ENCODE measurements at places on chromosomes 5 and 9.

- no peak for DNase-seq
Measured at GRCh38 chr5:142432961-142433360, 108.1 kb upstream of the SPRY4 start.

DNA sequence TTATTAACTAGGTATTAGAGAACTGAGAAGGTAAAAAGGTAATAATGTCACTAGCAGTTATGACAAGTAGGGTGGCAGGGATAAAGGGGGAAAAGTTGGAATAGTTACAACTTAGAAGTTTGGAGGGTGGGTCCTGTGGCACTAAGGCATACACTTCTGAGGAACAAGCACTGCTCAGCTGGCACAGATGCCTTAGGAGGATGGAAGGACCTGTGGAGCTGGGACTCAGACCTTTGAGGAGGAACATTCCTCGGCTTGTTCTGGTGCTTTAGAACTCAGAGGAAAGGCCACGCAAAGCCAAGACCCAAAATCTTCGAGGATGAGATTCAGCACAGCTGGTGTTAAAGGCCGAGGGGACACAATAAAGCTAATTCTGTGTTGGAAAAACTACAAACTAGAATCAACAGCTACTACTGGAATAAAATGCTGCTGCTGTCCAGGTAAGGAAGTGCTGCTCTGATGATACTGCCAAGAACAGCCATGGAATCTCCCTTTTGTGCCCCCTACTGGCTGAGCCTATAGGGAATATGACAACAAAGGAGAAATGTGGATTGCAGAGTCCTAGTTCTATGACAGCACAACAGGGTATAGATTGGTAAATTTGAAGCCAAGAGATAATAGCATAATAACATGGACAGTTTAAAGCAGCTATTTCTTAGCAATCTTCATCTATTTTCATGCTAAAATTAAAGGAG lies 126.7 kb downstream of the SLC25A46 start:
- no peak for DNase-seq

DNA sequence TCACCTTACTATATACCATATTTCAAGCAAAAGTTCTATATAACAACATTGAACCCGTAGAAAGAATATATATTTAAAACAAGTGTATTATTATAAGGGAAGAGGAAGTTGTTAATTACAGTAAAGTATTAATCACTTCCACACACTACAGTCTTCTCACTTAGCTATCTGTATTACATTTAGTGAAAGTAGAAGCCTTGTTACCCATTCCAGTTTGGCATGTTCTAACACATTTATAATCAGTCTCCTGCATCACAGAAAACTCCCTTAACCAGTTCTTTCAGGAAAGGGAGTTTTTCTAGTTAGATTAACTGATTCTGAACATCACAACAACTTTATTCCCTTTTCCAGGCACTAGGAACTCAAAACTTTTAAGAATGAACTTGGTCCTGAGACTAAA lies 6.9 kb downstream of the RAB14 start:
- DNase-seq: no peak

GRCh38 chr9:124320062-124320973 lies 62.6 kb downstream of the NEK6 start:
- peak; percentile 64 for DNase-seq
